ENCODE measurements at places on chromosomes 5 and 9.

- no peak for DNase-seq
These were observed 264.8 kb downstream of the HSPA4 start for GRCh38 chr5:133316346-133317343.

- DNase-seq = no peak
These were observed 101.9 kb upstream of the SLC44A1 start for GRCh38 chr9:105142406-105143135.

GRCh38 chr9:22102146-22103053, 93.3 kb upstream of the CDKN2B start:
- no peak for DNase-seq

DNA sequence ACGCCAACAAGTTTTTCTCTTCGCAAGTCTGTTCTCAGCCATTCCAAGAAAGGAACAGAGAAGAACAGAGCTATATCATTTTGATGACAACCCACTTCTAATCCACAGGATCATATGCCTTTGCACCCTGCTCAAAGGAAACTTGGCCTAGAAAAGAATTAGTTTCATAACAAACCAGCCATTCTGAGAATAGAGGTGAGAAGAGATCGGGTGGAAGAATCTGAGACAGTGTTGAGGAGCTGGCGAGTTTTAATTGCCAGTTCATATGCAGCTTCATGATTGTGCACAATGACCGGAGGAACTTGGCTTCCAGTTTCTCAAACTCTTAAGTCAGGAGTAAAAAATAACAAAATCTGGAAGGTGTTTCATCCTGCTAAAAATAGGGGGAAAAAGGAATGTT, 380.0 kb downstream of the NR2F1-AS1 start:
- no peak for DNase-seq

GRCh38 chr5:72783354-72783753, 33.1 kb upstream of the TNPO1 start:
- no peak for DNase-seq

- DNase-seq = no peak
These were observed 131.1 kb upstream of the PHYKPL start for GRCh38 chr5:178363501-178364325.

DNA sequence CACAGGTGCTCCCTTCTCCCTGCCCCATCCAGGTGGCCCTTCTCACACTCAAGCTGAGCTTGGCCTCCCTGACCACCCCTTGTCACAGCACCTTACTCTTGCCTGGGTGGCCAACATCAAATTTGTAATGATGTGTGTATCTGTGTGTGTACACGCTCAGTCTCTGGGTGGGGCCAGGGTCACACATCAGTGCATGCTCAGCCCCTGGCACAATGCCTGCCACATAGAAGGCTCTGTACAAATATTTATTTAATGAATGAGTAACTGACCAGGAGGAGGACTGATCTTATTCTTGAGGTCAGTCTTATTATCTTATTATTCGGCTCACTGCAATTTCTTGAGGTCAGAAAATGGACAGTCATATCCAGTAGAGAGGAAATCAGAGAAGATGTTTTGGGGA, 41.3 kb upstream of the HAND1 start:
- no peak for DNase-seq

DNA sequence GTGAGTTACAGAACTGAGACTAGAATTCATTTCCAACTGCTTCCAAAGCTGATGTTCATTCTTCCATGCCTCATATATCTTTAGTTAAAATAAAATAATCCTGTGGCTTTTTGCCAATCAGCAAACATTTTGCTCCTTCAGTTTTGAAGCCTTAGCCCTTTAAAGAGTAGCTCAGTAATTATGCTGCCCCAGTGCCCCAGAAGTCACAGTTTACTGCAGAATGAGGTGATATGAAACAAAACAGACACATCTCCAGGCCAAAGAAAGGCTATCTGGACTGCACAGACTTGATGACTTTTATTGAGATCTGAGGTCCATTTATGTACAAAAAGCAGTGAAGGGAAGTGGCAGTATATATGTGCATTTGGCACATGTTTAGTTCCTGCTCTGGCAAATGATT, 285.8 kb upstream of the ZNF462 start:
- DNase-seq = no peak

Measured in cortex of kidney (tissue), 1 donor.